ENCODE measurements at places on chromosomes 2 and 18. TPM values are rescaled to one million over a fixed set of nuclear protein-coding genes. Genes with fewer than 3 reads are reported as not detected.
A peak's percentile ranks its signal among the peaks of the same experiment; 100 is the strongest.

DNA sequence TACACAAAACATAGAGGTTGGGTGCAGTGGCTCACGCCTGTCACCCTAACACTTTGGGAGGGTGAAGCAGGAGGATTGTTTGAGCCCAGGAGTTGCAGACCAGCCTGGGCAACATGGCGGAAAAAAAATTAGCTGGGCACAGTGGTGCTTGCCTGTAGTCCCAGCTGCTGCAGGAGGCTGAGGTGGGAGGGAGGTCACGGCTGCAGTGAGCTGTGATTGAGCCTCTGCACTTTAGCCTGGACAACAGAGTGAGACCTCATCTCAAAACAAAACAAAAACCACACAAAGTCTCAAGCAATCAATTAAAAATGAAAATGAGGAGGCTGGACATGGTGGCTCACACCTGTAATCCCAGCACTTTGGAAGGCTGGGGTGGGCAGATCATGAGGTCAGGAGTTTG is 4.9 kb downstream of the NOP58 start:
- peaks cover 3% of the 10 kb centered on the region for H3K36me3 ChIP-seq
- no peak for DNase-seq
- peak overlapping the region; percentile 56 for H3K27ac ChIP-seq
- H3K4me3 ChIP-seq, result no peak overlapping the region
- peaks cover 11% of the 10 kb centered on the region for H3K4me1 ChIP-seq

DNA sequence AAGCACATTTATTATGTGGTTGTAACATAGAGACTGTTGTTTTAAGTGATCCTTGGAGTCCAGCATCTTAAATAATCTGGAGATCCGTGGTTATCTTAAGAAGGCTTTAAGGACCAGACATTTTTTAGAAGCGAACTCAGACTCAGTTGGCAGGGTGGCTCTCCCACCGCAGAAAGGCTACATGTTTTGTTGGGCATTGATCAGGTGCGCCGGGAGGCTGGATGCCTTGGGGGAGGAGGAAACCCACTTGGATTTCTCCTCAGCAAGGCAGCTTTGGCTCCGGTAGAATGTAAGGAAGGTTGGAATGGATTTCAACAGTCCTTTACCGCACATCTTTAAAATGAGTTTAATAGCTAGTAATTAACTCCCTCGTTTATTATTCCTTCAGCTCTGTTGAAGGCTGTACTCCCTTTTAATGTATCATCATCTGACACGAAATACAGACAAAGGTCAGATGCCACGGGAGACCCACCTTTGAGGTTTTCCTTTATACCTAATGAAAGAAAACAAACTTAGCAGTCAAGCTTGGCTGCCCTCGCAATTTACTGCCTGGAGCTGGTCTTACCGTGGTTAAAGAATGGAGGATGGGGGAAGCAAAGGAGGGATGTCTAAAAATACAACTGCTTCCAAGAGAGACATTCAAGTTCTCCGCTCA is 1.2 kb downstream of the TMEM200C start:
- no peak for DNase-seq
- H3K4me1 ChIP-seq, result peaks cover 2% of the 10 kb centered on the region
- no peak overlapping the region for H3K4me3 ChIP-seq

GRCh38 chr2:60589104-60589503 is 35.6 kb upstream of the BCL11A start:
- H3K27me3 ChIP-seq, result no peaks in the 10 kb centered on the region
- no peak overlapping the region for H3K27ac ChIP-seq
- no peak for DNase-seq
- H3K4me3 ChIP-seq, result no peak overlapping the region

Gene SEPTIN10
- 6.8 TPM for polyA plus RNA-seq

Gene SKA1
- polyA plus RNA-seq, result not detected

Gene DSG3
- not detected for polyA plus RNA-seq

DNA sequence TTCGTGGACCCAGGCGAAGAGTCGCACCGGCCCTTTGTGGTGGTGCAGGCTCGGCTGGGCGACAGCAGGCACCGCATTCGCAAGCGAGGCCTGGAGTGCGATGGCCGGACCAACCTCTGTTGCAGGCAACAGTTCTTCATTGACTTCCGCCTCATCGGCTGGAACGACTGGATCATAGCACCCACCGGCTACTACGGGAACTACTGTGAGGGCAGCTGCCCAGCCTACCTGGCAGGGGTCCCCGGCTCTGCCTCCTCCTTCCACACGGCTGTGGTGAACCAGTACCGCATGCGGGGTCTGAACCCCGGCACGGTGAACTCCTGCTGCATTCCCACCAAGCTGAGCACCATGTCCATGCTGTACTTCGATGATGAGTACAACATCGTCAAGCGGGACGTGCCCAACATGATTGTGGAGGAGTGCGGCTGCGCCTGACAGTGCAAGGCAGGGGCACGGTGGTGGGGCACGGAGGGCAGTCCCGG is 3.5 kb downstream of the INHBB start:
- DNase-seq, result no peak
- H3K4me1 ChIP-seq, result peaks cover 16% of the 10 kb centered on the region
- no peak overlapping the region for H3K27ac ChIP-seq
- H3K36me3 ChIP-seq, result no peaks in the 10 kb centered on the region
- H3K4me3 ChIP-seq, result no peak overlapping the region
- peaks cover 53% of the 10 kb centered on the region for H3K27me3 ChIP-seq

DNA sequence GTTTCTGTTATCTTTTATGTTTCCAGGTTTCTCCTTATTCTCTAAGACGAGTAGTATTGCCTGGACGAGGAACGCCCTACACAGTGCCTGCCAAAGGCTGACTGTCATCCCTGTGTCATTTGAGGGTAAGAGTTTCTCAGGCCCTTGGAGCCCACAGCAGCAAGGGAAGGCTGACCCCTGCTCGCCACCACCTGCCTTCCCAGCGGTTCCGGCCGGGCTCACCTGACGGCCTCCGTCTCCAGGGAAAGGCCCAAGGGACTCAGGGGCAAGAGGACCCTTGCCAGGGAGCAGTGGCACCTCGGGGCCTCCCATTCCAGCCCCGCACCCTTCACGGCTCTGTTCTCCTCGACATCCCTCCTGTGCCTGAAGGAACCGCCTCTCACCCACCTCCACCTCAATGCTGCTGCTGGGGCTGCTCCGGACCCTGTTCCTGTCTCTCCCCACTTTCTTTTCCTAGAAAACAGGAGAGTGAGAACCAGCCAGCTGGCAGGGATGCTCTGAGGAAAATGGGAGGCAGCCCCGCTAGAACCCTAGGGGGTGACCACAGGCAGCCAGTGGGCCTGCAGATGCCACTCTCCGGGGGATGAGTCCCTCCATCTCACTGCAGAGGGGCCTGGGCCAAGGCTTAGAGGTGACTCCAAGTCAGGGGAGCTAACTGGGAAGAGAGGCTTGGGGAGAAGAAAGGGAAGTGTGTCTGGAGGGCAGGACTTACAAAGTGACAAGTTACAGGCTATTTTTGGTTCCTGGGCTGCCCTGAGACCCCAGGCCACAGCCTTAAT is 1.9 kb downstream of the LIMS2 start:
- no peak for DNase-seq
- H3K36me3 ChIP-seq, result no peaks in the 10 kb centered on the region
- H3K4me1 ChIP-seq, result peaks cover 7% of the 10 kb centered on the region
- H3K27ac ChIP-seq, result no peak overlapping the region
- H3K27me3 ChIP-seq, result peaks cover 60% of the 10 kb centered on the region

DNA sequence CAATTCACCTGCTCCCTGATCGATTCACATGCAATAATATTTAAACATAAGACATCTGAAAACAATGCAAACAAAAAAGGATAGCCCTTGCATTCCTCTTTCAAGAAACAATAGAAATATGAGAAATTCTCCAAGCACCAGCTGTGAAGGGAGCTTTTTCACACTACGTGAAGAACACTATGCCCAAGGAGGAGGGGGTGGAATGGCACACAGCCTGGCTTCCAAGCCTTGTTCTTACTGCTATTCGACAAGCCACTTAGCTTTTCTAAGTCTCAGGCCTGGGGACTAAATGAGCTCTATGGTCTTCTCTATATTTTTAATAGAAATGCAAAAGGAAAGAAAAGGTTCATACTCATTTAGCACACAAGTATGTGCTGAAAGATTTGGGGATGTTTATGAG is 92.2 kb upstream of the CHRNA1 start:
- no peaks in the 10 kb centered on the region for H3K4me1 ChIP-seq
- H3K27me3 ChIP-seq, result no peaks in the 10 kb centered on the region
- no peaks in the 10 kb centered on the region for H3K36me3 ChIP-seq

Gene LINC00305
- polyA plus RNA-seq, result not detected

Gene TUBB8B
- polyA plus RNA-seq, result not detected

Gene MOGAT1
- not detected for polyA plus RNA-seq

- H3K36me3 ChIP-seq, result no peaks in the 10 kb centered on the region
- peaks cover 8% of the 10 kb centered on the region for H3K4me1 ChIP-seq
- H3K4me3 ChIP-seq, result no peak overlapping the region
- peaks cover 2% of the 10 kb centered on the region for H3K27me3 ChIP-seq
Measured at GRCh38 chr18:54774981-54775665, 53.2 kb upstream of the RAB27B start.

Gene IL1F10
- not detected for polyA plus RNA-seq

- no peak overlapping the region for H3K27ac ChIP-seq
- H3K4me3 ChIP-seq, result no peak overlapping the region
Measured at GRCh38 chr2:167212014-167212648, 323.9 kb downstream of the XIRP2 start.

DNA sequence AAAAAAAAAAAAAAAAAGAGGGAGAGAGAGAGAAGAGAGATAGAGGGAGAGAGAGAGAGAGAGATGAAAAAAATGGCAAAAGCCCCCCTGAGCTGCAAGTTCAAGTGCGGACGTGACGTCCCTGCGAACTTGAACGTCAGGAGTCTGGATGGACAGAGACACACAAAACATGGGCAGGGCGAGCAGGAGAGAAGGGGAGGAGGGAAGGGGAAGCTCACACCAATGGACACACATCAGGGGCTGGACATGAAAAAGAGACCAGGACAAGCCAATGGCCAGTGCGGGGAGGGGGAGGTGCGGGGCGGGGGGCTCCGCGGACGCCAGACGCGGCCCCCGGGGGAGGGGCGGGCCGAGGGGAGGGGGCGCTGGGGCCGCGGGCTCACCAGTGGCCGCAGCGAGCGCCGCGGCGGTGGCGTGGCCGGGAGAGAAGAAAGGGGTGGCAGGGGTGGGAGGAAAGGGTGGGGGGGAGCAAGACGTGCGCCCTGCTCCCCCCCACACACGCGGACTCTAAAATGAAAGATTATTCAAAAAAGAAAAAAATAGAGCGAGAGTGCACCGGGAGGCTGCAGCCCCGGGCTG is at the start of gene BCL11A:
Gene BCL11A (minus strand): TSS at position 160 of the 579 bp plus-strand sequence. CDS start 384 bp downstream, outside the sequence.
- H3K27me3 ChIP-seq, result no peaks in the 10 kb centered on the region
- H3K36me3 ChIP-seq, result no peaks in the 10 kb centered on the region
- H3K4me1 ChIP-seq, result peaks cover 33% of the 10 kb centered on the region
- H3K4me3 ChIP-seq, result peak within 1 kb of the TSS; percentile 82
- DNase-seq, result peak; percentile 78
- peak within 1 kb of the TSS; percentile 77 for H3K27ac ChIP-seq

DNA sequence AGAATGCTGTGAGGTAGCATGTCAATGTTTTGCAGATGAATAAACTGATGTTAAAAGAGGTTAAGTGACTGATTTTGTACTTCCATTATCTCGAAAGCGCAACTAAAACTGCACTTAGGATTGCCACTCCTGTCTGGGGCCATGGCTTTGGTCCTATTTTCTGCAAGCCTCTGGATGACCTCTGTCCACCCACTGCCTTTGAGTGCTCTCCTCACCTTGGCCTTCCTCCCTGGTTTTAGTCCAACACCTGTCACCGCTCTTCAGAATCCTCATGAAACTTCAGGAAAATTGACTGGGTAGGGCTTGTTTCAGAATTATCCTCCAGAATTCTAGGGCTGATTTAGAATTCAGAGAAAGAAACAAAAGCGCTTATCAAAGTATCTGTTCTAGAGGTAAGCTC is 51.1 kb upstream of the HNMT start:
- H3K36me3 ChIP-seq, result no peaks in the 10 kb centered on the region
- H3K4me1 ChIP-seq, result no peaks in the 10 kb centered on the region
- no peak for DNase-seq
- H3K4me3 ChIP-seq, result no peak overlapping the region

DNA sequence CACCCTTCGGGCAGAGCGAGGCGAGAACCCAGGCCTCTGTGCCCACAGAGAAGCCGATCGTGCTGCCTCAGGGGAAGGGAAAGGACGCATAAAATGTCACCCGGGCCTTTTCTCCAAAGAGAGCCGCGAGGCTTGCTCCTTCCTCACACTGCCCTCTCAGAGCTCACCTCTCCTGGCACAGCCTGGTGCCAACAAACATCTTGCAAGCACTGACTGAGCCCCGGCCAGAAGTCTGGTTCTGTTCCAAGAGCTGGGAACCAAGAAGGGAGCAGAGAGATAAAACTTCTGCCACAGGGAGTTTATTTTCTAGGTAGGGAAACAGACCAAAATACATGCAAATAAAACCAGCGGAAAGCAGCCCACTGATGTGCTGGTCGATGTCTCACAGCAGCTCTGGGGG is 13.6 kb upstream of the ADI1 start:
- no peak overlapping the region for H3K27ac ChIP-seq
- no peaks in the 10 kb centered on the region for H3K36me3 ChIP-seq
- H3K4me1 ChIP-seq, result peaks cover 3% of the 10 kb centered on the region
- no peak for DNase-seq

DNA sequence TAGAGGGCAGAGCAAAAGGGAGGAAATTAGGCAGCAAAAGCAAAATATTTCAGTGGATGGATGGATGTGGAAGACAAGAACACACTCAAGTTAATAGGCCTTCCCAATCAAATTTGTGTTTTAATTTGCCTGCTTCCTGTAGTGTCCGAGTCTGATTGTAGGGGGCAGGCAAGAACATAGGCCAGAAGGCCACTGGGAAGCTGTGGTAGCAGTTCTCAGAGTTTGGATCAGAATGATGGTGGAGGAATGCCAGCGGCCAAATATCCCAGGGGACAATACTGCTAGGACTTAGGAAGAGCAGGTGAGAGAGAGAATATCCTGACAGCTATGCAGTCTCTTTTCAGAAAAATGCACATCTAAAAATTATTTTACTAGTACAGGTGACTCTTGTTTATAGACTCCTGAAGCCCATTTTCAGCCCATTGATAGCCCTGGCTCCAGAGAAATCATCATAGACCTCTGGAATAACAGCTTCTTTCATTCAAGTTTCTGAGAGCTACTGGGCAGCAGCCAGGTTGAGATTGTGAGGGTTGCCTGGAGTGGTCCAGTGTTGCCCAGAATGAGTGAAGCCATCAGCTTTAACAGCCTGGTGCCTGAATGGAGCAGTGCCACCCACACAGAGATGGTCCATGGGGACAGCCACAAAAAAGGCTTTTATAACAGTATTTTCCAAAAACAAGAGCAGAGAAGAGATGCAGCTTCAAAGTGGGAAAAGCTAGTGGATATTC is 19.1 kb upstream of the SERPINE2 start:
- DNase-seq, result no peak
- H3K27ac ChIP-seq, result no peak overlapping the region

Gene KANSL1L
- polyA plus RNA-seq, result 1.00 TPM

Gene MROH2A
- polyA plus RNA-seq, result not detected

Gene CASP8
- 40.0 TPM for polyA plus RNA-seq
